Activated CD4-positive, alpha-beta T cell treated with anti-CD3 and anti-CD28 coated beads, Interleukin-10, Interleukin-2, amounts not matched to agents 100 ng/mL and 50 ng/mL, durations not matched to agents 16 hours and 8 hours (primary cell): ENCODE measurements at places on chromosomes 3 and 15.
A peak's percentile ranks its signal among the peaks of the same experiment; 100 is the strongest.

GRCh38 chr3:132042681-132043080, 7.9 kb upstream of the CPNE4 start:
- DNase-seq, result no peak

DNA sequence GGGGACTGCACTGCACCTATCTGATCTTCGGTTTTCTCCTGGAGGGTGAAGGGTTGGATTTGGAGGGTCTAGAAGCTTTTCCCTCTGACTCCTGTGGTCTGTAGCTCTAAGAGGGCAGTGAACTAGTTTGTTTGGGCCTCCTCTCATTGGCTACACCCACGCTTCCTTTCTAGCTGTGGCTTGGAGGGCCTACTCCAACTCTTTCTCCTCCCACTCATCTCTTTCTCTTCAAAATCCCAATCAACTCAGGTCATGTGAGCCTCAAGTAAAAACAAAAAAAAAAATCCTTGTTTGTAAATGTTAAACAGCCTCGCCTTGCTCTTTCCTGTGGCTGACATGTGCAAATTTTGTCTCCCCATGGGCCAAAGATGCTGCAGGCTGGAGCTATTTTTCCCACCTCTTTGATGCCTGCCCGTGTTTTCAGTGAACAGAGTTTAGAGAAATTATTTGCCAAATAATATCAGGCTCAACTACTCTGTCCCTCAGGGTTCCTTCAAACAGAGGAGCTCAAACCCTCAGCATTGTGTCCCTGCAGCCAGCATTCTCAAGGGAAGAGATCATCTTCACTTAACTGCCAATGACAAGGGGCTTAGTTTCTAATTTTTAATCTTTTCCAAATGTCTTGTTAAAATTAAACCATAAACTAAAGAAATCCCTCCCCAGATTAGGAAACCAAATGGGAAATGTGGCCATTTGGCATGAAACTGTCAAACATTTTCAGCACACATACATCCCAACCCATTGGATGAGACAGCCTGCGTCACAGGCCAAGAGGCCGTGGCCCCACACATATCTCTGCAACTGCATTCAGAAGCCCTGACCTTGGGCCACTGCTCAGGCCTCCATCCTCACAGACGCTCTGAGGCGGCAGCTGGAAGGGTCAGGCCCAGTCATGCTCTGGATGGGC, 114.8 kb upstream of the THBS1 start:
- DNase-seq, result no peak

GRCh38 chr15:66872405-66872804, 170.4 kb downstream of the SMAD6 start:
- no peak for DNase-seq

DNA sequence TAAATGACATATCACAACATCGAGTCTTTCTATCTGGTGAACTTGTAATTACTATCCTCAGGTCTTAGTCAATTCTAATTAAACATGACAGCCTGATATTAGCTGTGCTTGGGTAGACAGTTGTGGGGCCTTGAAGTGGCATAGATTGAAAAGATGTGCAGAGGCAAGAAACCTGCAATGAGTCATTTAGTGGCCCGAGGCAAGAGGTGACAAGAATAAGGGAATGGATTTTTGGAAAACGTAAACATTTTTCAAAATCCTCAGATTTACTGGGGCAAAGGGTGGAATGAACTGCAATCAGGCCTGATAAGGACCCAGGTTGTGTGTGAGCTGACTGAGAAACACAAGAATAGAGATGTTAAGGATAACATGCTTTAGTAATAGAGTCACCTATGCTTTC, 29.5 kb upstream of the ULK4 start:
- DNase-seq, result no peak

DNA sequence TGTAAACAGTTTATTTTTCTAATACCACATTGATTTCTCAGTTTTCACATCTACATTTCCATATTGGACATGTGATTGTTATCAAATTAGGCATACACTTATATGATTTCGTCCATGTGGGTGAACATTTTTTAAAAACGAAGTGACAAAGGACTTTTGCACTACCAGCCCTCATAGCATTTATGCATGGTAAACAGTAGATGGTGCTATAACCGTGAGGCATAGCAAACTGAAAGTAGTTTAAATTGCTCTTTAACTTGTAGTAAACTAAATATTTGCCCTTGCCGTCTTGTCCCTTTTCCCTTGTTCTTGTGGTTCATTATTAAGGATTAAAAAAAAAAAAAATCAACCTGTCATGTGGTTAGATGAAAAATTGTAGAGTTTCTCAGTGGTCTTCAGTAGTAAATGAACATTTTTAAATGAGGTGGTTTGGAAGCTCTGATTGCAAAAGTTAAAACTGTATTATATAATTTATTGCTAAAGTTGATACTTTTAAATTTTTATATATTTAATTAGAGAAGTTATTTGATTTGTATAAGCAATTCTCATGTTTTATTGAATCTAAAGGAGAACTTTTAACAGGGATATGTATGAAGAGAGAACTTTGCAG, 24.0 kb downstream of the STX19 start:
- DNase-seq, result peak; percentile 66

DNA sequence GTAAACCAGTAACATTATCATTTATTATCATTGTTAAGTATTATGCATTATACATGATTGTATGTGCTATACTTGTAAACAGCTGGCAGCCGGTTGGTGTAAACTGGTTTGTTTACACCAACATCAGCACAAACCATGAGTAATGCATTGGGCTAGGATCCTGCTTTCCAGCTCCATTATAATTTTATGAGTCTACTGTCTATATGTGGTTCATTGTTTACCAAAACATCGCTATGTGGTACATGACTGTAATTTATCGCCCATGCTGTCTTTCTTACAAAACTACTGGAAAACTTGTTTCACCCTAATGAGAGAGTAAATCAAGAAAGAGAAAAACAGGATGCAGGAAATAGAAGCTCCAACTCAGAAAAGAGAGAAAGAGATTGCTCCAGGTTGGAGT, 224.8 kb upstream of the CBLB start:
- DNase-seq, result no peak

DNA sequence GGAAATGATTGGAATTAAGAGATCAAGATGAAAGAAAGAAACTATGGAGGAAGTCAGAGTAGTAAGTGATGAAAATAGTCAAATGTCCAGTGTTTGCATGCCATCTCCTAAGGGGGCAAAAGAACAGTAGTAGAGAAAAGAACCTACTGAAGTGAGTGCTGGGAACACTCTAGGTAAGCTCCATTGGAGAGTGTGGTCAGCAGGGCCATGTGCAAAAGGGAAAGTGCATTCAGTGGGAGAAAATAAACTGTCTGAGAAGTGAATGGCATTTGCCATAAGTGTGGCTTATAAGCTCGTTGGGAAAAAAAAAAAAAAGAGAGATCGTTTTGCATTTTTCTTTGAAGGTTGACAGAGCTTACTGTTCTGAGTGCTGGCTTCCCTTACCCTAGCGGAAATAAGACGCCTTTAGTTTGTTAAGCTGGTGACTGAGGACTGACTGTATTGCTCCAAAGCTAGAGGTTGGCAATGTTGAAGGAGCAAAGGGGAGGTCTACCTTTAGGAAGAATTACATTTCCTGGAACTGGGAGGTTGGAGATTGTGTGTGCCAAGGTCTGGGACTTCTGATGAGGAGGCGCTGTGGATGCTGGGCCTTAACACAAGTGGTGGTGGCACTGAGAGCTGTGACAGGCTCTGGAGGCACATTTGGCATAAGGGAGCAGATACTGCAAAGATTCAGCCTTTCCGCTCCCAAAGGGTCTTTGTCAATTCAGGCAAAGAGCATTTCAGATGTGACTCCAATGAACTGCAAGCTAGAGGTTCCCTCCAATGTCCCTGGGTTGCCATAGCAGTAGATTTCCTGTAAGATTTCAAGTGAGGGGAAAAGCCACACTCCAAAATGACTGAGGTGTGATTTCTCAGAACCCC, 287.8 kb upstream of the SATB1 start:
- DNase-seq, result peak; percentile 92

DNA sequence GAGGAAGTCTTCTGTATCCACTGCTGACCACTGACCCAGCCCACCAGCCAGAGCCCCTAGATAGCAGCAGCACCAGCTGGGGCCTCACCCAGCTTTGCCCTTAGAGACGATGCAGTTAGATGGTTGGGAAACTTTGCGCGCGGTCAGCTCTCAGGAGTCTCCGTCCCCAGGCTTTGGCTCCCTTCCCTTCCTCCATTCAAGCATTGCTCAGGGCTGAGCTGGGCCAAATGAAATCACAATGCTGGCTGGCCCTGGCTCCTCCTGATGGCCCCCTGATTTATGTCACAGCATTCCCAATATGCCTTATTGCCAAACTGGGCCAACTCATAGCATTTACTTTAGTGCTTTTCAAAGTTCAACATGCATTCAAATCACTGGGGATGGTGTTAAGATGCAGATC, 34.6 kb upstream of the RHCG start:
- DNase-seq, result no peak

GRCh38 chr15:39040861-39041260, 476.2 kb upstream of the RASGRP1 start:
- DNase-seq, result no peak

GRCh38 chr15:73424506-73424905, 18.5 kb upstream of the REC114 start:
- DNase-seq, result no peak

- DNase-seq, result no peak
Measured at GRCh38 chr3:183185696-183186095, 23.2 kb upstream of the LAMP3 start.

DNA sequence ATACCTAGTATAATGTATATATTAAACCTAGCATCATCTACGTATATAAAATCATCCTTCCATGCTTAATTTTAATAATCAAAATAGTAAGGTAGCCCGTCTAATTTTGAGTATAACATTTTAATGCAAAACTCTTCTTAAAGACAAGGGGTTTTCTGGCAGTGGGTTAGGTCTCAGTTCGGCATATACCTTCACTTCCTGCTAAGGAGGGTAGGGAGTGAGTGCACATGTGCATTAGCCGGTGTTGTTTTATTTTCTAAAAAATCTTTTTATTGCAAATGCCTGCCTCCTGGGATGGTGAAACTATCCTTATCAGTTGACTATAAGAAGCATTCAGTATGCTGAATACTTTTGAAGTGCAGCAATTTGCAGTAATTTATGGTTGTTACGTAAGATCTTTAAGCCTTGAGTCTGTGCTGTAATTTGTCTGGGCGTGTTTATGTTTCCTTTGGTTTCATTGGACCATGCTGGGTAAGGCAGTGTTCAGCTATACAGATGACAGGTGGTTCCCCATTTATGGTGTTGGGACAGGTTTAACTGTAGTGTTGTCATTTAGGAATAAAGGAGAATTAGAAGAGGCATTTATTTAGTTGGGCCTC, 11.7 kb downstream of the ARHGEF26 start:
- no peak for DNase-seq

- no peak for DNase-seq
Measured at GRCh38 chr3:8423307-8423706, 78.3 kb upstream of the LMCD1 start.

- no peak for DNase-seq
Measured at GRCh38 chr3:184277366-184277765, 1.5 kb downstream of the ECE2 start.

- peak; percentile 14 for DNase-seq
Measured at GRCh38 chr3:118772547-118773011, 262.1 kb downstream of the IGSF11 start.

- DNase-seq, result peak; percentile 76
Measured at GRCh38 chr15:80776420-80777045, 2.6 kb upstream of the CEMIP start.

DNA sequence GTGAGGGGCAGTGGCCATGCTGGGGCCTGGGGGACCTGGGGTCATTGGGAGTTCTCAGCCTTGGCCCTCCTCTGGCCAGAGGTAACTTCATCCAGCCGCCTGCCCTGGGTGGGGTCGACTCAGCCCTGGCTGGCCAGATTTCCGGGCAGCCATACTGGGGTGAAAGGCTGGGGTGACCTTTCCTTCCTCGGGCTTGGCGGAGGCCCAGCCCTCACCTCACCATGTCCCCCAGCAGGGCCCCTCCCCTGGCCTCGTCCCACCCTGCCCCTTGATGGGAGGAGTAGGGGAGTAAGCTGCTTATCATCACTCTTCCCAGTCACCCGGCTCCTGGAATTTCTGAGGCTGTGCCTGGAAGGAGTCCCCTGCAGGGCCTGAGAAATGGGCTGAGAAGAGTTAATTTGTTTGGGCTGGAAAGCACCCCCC, 5.4 kb downstream of the SEMA3F start:
- no peak for DNase-seq

DNA sequence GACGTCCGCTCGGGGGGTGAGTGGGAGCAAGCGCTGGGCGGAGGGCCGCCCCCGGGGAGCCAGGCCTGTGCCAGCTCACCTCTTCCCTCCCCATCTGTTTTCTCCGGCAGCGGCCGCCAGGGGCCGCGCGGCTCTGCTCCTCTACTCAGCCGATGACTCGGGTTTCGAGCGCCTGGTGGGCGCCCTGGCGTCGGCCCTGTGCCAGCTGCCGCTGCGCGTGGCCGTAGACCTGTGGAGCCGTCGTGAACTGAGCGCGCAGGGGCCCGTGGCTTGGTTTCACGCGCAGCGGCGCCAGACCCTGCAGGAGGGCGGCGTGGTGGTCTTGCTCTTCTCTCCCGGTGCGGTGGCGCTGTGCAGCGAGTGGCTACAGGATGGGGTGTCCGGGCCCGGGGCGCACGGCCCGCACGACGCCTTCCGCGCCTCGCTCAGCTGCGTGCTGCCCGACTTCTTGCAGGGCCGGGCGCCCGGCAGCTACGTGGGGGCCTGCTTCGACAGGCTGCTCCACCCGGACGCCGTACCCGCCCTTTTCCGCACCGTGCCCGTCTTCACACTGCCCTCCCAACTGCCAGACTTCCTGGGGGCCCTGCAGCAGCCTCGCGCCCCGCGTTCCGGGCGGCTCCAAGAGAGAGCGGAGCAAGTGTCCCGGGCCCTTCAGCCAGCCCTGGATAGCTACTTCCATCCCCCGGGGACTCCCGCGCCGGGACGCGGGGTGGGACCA, 632 bp upstream of the CRELD1 start:
- peak; percentile 93 for DNase-seq

GRCh38 chr15:85141726-85142125, 160.1 kb downstream of the PDE8A start:
- no peak for DNase-seq
